ENCODE measurements at places on chromosomes 1 and 21.

DNA sequence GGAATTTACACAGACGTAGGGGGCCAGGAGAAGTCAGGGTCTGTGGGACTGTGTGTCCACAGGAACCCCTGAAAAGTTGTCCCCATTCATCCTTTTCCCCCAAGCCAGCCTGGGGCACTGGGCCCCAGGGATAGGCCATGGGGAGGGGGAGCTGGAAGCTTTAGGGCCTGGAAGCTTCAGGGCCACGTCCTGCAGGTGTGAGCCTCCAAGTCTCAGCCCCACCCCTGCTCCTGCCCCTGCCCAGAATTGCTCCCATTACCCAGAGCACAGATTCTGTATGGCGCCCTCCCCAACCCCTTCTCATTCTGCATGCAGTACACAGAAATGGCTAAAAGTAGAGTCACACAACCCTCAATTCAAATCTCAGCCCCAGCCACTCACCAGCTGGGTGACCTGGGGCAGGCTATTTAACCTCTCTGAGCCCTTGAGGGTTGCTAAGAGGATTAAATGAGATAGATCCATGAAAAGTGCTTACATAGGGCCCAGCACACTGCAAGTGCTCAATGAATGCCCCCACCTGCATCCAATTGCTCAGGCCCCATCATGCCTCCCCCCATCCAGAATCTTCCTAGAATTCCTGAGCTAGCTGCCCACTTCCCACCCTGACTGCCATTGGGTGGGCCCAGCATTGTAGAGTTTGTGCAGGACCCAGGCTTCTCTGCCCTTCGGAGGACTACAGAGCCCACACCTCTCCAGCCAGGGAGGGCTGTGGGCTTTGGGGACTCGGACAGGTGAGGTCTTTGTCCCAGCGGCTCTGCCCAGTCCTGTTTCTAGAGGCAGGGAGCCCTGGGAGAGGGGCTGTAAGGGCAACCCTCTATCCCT lies 6.5 kb downstream of the RAP1GAP start:
- DNase-seq, result no peak

- no peak for DNase-seq
Measured at GRCh38 chr1:167717351-167717750, 4.4 kb upstream of the MPZL1 start.

GRCh38 chr1:77847621-77848080 lies 40.8 kb upstream of the NEXN start:
- DNase-seq, result no peak

- no peak for DNase-seq
Measured at GRCh38 chr21:24276204-24276603, 1331.1 kb downstream of the MRPL39 start.

DNA sequence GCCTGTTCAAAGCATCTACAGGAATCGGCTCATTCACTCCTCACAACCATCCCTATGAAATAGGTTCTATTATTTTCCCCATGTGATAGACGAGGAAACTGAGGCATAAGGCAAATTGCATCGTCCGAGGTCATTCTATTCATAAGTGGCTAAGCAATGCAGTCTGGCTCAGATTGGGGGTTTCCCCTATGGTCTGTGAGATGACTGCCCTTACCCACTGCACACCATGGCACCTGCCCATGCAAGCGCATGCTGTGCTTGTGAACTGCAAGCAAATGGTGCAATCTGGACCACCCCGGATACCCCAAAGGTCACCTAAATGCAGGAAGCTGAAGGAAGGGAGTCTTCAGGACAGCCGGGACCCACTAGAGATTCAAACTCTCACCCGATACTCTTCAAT lies 123.4 kb upstream of the SOD1 start:
- DNase-seq, result no peak

DNA sequence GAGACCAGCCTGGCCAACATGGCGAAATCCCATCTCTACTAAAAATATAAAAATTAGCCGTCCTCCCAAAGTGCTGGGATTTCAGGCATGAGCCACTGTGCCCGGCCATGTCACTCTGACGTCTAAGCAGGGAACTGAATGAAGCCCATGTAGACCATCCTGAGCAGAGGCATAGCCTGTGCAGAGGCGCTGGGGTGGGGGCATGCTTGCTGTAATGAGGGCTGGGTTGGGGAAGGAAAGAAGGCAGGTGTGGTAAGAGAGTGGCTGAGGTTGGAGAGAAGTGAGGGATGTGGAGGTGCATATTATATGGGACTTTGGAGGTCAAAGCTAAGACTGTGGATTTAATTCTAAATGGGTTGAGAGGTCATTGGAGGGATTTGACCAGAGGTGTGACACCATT lies 47.1 kb upstream of the SCMH1 start:
- DNase-seq, result no peak

DNA sequence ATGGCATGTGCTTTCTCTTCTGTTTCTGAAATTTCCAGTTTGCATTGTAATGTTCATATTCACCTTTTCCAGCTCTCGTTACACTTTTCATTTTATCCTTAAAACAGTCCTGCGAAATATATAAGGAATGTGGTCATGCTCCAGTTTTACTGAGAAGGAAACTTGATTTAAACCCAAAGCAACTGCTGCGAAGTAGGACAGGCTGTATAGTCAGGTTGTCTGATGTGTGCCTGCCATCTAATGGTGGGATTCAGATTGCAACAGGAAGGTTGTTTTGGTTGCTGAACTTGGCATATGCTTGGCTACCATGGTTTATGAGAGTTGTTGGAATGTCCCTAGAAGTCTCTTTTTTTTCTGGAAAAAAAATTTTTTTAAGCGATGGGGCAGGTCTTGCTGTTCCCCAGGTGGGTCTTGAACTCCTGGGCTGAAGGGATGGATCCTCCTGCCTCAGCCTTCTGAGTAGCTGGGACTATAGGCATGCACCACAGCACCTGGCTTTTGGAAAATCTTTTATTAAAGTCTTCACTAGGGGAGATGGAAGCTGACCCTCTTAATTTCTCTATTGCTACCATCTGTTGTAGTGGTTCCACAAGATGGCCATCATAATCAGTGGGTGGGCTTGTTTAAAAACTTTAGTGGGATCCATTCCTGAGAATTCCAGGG lies 86.9 kb downstream of the UCK2 start:
- DNase-seq, result peak; percentile 77

GRCh38 chr1:175630076-175630475 lies 113.3 kb downstream of the TNR start:
- no peak for DNase-seq

GRCh38 chr1:180462102-180462501 lies 40.3 kb downstream of the ACBD6 start:
- DNase-seq, result no peak

DNA sequence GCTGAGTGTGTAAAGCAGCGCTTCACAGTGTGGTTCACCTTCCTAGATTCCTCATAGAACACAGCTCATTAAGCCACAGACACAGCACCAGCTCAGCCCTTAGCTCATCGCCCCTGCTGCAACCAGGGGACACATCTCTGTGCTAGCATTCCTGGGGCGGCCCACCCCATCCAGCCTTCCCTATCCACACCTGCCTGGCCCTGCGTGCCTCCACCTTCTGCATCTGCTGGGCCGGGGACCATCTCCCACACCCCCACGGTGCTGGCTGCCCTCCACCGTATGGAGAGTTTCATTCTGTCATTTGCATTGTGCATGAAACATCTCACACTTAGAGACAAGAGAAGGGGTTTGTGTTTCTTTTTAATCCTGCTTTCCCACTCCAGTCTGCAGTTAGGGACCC lies 35.8 kb upstream of the PRSS38 start:
- no peak for DNase-seq

DNA sequence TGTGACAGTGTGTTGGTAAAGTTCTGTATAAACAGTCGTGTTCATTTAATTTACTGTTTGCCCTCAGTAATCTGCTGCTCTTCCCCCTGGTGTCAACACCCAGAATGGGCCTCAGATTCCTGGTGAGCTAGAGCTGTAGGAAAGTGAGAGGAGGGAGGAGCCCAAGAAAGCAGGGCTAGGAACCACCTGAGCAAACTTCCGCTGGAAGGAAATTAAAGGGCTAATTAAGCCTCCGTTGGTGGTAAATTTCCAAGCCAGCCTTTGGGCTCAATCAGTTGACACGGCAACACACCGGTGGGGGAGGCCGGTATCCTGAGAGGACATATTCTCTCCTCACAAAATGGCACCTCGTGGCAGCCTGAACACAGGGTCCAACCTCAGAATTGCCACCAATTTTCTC lies 32.9 kb downstream of the RAB3B start:
- DNase-seq, result no peak

- no peak for DNase-seq
Measured at GRCh38 chr1:200165493-200166220, 138.1 kb downstream of the NR5A2 start.

- DNase-seq, result no peak
Measured at GRCh38 chr1:39733161-39733560, 5.5 kb upstream of the PPIE start.

DNA sequence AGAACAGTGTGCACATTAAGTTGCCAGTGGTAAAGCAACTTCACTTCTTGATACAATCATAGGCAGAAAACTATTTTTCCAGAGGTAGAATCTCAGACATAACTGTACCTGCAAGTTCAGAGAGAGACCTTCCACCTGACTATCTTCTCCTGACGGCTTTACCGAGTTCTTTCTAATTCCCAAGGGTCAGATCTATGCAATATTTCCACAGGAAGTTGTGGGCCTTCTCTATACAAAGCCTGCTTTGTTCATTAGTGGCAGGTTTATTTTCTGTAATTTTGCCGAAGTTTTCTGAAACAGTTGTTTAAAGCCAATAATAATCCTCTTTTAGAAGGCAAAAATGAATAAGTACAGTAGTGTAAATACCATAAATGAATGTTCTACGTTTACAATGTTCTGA lies 58.2 kb upstream of the RCC1 start:
- DNase-seq, result no peak

- peak; percentile 5 for DNase-seq
Measured at GRCh38 chr1:75985827-75986226, 53.6 kb upstream of the ASB17 start.

DNA sequence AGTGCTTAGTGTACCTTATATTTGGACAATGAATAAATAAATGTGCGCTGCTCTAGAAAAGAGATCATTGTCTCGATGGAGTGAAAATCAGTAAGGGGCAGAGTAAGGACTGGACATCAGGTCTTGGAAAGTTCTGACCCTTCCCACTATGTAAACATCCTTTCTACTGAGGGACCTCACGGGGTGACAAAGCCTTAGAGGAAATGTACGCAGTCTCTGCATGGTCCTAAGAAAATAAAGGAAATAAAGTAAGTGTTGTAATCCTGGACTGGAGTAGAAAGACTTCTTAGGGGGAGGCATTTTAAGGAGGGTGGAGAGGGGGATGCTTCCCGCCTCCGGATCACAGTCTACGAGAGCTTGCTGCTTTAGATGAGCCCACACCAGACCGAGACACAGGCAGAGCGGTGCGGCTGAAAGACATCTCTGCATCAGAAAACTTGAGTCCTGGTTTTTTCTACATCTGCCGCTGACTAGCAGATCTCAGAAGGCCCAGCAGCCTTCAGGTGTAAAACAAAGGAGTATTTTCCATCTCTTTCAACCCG lies 22.3 kb upstream of the GPR137B start:
- DNase-seq, result no peak

- peak; percentile 3 for DNase-seq
Measured at GRCh38 chr1:48878191-48878940, 101.7 kb upstream of the BEND5 start.

- DNase-seq, result no peak
Measured at GRCh38 chr1:238624776-238625175, 734.1 kb upstream of the ZP4 start.

DNA sequence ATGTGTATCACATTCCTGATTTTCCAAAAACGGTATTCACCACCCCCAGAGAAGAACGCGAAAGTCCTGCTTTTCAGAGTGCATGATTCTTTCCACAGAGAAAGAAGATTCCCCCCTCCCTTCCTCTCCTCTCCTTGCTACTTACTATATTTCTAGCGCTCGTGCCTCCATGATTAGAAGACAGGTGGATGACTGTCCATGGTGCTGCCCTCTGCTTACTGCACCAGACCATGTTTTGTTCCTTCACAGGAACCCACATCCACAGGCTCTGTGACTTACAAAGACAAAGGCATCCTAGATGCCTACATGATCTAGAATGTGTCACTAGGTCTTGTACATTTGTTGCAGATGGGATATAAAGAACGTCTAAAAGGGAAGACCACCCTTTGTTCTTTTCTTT lies 49.1 kb upstream of the ZNF648 start:
- no peak for DNase-seq

GRCh38 chr1:87137342-87137739 lies 191.3 kb upstream of the LMO4 start:
- DNase-seq, result no peak

GRCh38 chr1:65691972-65692371 lies 100.7 kb upstream of the PDE4B start:
- no peak for DNase-seq

DNA sequence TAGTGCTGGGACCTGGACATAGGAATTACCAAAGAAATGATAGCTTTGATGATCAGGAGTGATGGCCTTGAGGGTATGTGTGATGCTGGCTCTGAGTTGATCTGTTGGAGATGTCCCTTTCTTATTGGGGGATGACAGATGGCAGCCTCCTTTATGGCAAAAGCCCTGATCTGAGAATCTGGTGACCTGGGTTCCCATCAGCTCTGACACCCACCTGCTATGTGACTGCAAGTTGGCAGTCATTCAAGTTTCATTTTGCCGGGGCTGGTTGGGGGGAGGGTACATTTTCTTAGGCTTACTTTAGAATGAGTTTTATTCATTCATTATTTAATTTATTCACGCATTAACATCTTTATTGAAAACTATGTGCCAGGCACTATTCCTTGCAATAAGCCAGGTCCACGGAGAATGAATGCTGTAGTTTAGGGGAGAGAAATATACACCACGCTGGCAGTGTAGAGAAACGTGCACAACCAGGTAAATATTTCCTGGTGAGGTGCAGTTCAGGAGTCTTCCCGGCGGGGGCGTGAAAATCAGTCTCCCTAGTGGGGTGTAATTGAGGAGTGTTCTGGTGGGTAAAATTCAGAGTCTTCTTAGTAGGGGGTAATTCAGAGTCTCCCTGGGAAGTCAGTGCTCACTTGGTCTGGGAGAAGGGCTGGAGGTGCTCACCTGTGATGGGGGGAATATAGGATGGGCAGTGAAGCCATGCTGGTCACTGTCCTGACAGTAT lies 401.3 kb downstream of the CAMTA1 start:
- DNase-seq, result no peak

GRCh38 chr1:44565259-44565750 lies 109.0 kb downstream of the TMEM53 start:
- no peak for DNase-seq

- peak; percentile 44 for DNase-seq
Measured at GRCh38 chr1:41650028-41650880, 165.8 kb upstream of the EDN2 start.
